ENCODE measurements at places on chromosomes 6 and 20.

DNA sequence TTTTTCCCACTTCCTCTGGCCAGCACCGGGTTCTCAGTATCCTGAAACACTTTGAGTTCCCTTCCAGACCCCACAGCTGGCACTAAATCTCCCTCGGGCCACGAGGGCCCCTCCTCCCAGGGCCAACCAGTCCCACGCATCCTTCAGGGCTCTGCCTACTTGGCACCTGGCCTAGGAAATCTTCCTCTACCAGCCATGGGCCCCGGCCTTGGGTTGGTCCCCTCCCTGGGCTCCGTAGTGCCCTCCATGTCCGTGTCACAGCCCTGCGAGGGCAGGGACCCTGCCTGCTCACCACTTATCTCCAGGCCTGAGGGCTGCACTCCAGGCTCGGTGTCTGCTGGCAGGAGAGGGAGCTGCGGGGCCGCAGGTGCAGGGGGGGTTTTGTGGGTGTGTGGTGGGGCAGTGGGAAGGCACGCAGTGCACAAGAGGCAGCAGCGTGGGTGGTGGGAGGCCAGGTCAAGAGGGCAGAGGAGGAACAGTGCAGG is 48.8 kb upstream of the CDH22 start:
- no peak for DNase-seq

DNA sequence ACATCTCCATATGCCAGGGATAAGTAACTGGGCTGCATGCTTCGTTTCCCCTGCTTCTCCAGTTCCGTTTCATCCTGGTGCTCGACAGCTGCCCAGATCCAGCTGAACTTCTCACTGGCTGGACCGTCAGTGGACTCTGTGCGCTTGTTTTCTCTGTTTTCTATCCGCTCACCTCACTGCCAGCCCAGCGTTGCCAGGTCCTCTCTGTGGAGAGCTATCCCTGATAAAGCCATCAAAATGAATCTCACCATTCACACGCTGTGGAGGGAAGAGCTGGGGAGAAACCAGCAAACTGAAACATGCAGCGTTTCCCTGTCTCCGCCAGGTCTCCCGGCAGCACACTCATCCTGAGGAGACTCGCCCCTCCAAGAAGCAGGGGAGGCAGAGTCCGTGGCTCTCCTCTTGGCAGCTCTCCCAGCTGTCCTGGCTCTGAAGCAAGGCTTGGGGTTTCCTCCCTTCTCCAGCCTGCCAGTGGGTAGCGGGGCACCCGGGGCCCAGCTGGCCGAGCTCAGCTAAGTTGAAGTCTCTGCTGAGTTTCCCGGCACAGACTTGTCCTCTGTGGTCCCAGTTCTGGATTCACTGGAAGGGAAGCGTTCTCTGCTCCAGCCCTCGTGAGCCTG is 160.9 kb downstream of the DTNBP1 start:
- DNase-seq, result no peak

DNA sequence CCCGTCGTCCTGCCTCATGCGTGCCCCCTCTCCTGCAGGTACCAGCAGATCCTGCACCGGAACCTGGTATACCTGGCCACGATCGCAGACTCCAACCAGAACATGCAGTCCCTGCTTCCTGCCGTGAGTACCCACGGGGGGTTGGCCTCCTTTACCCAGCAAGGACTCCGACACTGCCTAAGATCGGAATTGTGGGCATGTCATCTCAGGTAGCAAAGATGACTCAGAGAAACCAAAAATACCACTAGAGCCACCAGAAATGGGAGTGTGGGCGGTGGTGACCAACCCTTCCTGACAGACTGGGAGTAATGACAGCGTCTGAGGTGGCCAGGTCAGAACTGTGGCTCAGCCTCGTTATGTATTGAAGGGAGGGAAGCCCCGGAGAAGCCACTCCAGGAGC is 16.3 kb downstream of the SS18L1 start:
- DNase-seq, result no peak

DNA sequence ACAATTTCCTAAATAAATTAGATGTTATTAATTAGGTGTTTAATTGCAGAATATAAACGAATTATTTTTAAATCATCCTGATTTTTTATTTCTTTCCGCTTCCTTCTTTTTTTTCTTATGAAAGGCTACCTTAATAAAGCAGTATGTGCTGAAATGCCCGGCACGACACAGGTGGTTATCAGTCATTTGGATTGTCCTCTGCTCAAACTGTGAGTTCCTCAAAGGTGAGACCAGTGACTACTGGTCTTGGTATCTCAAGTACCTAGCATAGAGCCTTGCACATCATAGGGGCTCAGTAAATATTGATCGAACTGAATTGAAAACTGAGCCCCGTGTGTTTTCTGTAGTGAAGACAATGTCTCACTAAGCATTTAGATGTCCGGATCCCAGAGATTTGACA is 9.6 kb upstream of the EZR start:
- DNase-seq, result no peak
